Cerebellar nuclear complex (tissue), 1 donor: ENCODE measurements at places on chromosomes 1 and 21.

DNA sequence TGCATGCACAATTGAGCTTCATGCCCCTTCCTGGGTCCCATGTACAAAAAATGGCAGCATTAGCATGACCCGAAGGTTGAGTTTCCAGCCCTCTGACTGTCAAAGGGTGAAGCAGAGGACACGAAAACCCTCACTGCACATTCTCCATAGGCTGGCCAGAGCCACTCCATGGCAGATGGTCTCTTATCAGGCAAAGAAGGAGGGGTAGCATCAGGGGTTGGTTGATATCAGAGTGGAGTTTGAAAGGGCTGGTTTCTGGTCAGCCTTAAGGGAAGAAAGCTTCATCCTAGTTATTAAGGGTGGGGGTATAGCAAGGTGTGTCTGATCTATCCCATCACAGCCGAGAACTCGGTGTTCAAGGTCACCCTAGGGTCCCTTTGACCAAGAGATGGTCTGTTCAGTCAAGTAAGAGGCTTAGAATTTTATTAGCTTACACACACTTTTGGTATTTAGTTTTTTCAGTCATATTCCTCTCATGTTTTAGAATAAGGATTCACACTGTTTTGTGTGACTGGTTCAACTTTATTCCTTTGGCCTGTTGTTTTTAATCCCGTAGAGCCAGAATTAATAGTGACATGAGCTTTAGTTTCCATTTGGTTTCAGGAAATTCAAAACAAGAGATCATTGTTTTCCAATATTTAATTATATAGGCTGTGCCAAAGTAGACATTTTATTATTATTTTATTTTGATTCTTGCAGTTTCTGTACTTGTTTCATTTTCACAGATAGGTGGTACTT is 199.9 kb upstream of the FMN2 start:
- no peak for DNase-seq

DNA sequence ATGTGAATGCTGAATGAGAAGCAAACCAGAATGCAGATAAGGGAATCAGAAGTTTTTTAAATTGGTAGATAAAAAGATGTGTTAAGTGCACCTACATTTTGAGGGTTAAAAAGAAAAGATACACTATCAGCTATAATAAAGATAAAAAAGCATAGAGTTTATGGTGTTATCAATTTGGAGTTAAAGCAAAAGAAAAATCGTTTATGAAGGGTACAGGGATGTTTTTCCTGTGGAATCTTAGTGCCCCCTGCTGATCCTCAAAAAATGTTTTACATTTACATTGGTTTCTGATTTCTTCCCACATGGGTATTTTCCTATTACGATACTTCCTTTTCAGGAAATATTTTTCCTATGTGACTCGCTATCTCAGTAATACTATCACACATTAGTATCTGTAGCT is 293.5 kb downstream of the MRPL39 start:
- no peak for DNase-seq

DNA sequence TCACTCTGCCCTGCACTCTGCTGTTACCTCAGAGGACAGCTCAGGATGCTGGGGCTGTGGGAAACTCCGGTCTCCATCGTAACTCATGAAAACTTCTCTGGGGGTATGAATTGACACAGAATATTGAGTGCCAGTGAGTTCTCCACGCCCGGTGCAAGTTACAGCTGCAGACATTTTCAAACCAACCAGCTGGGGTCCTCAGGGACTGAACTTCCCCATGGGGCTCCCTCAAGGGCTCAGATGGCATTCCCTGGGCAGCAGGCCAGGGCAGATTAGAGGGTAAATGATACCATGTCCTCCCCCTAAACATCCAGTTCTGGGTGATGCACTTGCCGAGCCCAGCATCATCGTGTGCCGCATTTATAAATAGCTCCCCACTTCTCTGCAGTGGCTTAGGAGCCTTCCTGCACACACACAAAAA is 27.8 kb upstream of the CCSAP start:
- no peak for DNase-seq

DNA sequence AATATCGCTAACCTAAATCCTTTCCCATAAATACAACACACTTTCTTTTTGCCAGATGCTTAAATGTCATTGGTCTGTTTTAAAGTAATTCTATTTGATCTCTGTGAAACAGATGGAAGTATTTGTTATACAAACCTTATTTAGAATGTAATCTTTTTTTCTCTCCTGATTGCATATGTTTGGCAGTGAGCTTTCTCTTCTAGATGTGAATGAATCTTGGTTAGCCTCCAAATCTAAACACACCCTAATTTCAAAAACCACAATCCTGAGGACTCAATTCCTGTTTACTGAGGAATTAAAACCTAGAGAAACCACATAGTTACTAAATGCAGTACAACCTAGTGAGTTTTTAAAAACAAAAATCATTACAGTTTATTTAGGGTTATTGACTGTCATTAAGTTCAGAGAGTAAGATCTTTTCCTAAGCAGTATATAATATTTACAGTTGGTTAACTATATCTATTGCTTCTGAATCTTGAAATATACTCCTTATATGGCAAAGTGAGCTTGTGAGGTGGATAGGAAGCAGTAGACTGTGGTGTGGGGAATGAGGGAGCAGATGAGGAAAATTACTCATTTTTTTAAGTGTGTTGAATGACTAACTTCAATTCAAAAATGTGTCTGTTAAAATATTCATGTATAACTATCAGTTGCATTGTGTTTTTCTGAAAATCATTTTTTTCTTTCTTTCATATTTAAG is 218.7 kb downstream of the FMN2 start:
- no peak for DNase-seq

- DNase-seq: peak; percentile 59
Measured at GRCh38 chr1:14926818-14927575, 226.6 kb upstream of the TMEM51 start.

DNA sequence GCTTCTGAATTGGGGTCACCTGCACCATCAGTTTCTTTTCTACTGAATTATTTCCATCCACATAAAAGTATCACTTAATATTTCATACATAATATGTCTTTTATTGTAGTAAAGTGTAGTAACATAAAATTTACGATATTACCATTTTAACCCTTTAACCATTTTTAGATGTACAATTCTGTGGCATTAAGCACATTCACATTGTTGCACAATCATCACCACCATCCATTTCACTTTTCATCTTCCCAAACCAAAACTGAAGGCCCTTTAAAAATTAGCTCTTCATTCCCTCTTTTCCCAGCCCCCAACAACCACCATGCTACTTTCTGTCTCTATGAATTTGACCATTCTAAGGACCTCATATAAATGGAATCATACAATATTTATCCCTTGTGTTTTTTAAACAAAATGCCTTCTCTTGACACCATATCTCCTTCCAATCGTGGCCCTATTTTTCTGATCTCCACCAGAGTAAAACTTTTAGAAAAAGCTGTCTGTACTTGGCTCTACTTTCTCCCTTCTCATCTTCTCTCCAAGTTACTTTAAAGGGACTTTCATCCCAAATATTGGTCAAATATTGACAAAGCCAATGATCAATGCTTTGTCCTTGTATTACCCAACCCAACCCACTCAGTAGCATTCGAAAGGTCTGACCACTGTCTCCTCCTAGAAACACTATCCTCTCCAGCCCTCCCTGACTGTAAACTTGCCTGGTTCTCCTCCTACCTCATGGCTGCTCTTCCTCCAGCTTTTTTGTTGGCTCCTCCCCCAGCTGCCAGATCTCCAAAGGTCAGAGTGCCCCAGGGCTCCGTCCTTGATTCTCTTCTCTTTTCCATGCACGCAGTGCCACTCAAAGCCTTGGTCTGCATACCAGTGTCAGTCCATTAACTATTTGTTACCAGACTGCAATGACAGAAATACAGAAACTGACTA is 44.7 kb downstream of the SLC30A10 start:
- DNase-seq: no peak

DNA sequence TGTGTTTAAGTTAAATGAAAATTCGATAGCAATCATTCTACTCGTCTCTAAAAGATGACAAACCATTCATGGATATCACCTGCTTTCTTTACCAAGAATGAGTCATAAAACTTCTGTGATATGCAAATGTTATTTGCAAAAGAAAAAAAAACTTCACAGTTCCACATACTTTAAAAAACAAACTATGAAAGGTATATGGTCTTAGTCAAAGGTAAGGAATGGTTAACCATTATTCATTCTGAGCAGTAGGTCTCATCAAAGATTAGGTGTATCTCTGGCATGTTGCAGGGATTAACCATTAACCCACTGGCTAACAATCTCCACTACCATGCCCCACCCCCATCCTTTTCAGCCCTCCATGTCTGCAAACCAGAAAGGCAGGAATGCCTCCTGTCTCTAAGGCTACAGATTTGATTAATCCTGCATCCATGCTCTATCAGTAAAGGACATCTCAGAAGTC is 44.4 kb downstream of the PTPN14 start:
- DNase-seq: no peak

DNA sequence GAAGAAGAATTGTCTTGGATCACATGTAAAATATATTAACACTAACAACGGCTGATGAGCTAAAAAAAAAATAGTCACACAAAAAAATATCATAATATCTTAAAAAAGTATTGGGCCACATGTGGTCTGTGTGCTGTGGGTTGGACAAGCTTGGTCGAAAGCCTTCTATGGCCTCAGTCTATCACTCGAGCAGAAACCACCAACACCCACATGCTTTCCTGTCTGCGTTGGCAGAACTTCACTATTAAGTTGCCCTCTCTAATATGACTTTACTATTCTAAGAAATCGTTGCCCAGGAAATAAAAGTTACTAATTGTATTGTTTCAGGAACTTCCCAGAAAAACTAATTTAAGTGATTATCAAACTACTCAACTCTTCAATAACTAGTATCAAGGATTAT is 28.2 kb upstream of the ETS2 start:
- DNase-seq: no peak

- DNase-seq: peak; percentile 84
Measured at GRCh38 chr1:44947063-44947773, 39.2 kb downstream of the EIF2B3 start.

- DNase-seq: no peak
Measured at GRCh38 chr1:230487773-230488428, 61.8 kb upstream of the PGBD5 start.

DNA sequence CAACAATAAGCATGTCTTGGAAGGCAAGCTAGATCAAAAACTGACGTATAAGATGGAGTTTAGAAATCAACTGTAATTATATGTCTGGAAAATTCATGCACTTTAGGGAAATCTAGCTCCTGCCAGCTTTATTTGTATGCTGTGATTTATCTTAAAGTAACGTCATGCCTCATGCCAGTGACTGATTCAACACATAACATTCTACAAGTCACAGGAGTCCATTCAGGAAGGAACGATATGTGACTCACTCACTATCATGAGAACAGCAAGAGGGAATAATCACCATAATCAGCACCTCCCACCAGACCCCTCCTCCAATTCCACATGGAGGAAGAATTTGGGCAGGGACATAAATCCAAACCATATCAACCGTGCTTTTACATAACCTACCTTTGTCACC is 682.4 kb upstream of the ADAMTS5 start:
- DNase-seq: no peak

DNA sequence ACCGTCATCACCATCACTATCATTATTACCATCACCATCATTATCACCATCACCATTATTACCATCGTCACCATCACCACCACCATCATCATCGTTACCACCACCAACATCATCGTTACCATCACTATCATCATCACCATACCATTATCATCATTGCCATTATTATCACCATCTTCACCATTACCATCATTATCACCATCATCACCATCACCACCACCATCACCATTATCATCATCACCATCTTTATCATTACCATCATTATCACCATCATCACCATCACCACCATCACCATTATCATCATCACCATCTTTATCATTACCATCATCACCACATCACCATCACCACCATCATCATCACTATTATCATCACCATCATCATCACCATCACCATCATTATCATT is 112.9 kb downstream of the AJAP1 start:
- no peak for DNase-seq

GRCh38 chr1:182270731-182271130 is 120.9 kb downstream of the GLUL start:
- DNase-seq: no peak

- no peak for DNase-seq
Measured at GRCh38 chr1:82225421-82226185, 424.9 kb downstream of the ADGRL2 start.

GRCh38 chr1:203156280-203156679 is 19.3 kb downstream of the MYBPH start:
- DNase-seq: no peak

DNA sequence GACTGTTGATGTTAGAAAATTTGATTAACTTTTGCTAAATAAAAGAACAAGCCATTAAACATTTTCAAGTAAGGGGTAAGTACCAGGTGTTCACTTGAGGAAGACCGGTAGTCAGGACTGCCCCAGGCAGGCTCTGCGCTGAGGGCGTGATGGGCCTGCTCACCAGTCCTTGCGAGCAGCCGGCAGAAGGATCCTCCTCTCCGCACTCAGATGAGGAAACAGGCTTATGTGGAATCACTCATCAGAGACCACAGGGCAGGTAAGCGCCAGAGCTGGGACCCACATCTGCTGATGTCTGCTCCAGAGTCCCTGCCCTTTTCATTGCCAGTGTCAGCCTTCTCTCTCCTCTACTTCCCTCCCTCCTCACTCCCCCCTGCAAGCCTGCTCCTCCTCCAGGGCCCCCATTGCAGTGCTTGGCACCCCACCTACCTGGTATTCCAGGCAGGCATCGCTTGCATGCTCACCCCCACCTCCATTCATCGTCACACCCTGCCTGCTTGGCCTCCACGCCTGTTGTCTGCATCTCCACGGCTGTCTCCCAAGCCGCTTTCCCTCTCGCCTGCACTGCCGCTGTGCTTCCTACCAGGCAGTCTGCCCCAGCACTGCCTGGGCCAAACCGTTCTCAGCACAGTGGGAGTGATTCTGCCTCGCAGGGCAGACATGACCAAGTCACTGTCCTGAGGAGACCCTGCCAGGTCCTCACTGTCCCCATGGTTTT is 24.7 kb upstream of the KDM4A start:
- DNase-seq: no peak

DNA sequence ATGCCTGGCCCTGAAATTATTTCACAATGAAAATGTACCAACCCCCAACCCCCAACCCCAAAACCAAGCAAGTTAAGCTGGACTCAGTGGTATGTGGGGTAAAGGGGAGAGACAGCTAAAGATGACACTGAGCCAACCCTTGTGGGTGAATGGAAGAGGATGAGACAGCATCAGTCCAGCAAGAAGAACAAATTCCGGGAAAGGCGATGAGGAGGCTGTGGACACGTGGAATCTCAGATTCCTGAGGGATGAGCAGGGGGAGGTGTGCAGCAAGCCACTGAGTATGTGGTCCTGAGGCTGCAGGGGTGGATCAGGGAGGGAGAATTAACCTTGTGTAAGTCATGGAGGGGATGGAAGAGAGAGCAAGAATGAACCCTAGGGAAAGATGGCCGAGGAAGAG is 14.4 kb upstream of the ZNF362 start:
- DNase-seq: no peak
